ENCODE measurements at places on chromosomes 1 and 21.
A peak's percentile ranks its signal among the peaks of the same experiment; 100 is the strongest.

DNA sequence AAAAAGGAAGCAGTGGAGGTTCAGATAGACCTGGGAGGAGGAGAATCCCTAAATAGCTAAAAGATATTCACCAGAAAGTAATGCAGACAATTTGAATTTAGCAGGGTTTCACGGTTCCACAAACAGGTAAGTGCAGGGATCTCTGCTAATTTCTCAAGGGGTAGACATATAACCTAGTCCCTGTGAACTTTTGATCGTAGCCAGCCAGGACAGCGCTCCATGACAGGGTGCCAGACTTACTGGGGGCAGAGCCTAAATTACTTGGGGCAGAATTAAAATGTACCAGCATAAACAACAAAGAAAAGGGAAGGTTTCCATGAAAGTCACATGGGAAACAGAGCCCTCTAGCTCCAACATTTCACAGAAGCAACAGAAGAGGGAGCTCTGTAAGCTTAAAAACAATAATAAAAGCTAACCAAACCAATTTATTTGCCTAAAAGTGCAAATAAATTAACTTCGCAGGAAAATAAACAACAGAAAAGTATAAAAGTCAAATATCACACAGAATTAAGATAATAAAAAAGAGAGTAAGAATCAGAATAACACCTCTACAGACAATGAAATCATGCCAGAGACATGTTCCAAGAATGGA lies 198.3 kb downstream of the DUSP10 start:
- peak; percentile 60 for DNase-seq

DNA sequence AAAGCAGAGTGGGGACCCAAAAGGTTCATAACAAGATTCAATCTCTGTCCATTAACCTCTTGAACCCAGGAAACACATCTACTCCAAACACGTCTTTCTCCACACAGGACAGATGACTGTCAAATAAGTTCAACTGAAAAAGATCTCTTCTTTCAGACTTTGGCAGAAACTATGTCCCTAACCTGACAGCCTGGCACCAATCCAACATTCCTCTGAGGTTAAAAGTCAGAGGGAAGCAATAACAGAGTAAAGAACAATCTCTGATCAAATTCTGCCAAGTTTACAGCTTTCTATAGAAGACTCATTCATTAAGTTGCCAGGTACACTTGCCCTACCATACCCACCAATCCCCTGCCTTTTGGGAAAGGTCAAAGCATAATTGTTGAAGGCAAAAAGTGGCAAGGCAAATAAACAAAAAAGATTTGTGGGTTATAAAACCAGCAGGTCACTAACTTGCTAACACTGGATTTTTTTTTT lies 31.9 kb downstream of the OTUD7B start:
- no peak for DNase-seq

DNA sequence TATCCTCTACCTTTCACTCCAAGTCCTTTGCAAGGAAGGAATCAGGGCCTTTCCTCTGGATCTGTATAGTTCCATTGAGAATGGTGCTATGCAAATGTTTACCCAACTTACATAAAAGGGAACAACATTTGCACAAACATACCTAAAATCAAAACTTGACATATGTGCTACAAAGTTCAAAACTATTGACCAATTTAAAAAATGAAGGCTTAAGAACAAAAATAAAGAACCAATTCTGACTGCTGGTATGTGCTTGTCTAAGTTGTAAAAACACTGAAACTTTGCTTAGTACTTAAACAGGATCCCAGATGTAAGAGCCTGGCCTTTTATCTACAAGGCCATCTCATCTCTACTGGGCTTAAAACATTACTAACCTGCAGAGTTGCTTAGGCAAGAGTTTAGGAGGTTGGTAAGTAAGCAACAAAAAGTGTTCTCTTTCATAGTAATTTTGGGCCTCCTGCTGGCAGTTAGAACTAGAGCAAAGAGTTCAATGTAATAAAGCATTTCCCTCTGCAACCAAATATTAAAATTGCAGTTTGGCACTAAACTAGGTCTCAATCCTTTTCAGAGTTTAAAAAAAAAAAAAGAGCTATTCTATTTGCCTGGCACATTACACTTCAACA lies 2.0 kb downstream of the SCMH1 start:
- peak; percentile 96 for DNase-seq

GRCh38 chr21:44065428-44065827 lies 41.8 kb upstream of the PWP2 start:
- DNase-seq = peak; percentile 85

GRCh38 chr21:26194326-26194725 lies 23.8 kb upstream of the APP start:
- no peak for DNase-seq

GRCh38 chr1:170215072-170215885 lies 69.5 kb downstream of the NTMT2 start:
- DNase-seq = no peak
